Iris pigment epithelial cell (primary cell): ENCODE measurements at places on chromosomes 7 and 10.

DNA sequence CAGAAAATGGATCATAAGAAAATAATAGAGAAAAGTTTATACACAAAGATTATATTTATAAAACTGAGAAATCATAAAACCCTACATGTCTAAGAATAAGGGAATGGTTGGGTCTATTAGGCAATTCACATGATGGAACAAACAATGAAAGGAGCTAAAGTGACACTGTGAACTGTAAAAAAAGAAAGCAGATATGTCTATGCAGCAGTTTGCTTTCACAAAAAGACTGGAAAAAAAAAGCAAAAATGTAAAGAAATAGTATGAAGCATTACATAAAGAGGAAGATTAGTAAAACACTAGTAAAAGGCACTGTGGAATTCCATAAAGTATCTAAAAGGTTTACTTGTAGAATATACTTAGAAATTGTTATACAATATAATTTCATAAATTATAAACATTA, 95.9 kb downstream of the HBP1 start:
- no peak for DNase-seq

GRCh38 chr10:61408105-61408504, 45.1 kb downstream of the TMEM26 start:
- no peak for DNase-seq

DNA sequence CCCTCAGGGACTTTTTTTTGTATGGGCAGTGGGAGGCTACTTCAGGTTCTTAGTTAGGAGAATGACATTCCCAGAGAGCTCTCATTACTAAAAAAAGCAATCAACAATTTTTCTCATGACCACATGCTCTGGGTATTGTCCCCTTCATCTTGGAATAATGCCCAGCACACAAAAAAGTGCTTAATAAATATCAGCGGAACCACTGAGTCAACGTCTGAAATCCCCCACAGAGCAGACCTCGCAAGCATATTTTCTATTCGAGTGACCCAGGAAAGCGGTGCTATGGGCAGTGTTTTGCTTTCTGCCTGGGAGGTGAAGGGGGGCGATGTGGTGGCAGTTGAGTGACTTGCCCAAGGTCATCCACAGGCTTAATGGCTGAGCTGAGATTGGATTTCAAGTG, 493.4 kb upstream of the ZMIZ1 start:
- no peak for DNase-seq

DNA sequence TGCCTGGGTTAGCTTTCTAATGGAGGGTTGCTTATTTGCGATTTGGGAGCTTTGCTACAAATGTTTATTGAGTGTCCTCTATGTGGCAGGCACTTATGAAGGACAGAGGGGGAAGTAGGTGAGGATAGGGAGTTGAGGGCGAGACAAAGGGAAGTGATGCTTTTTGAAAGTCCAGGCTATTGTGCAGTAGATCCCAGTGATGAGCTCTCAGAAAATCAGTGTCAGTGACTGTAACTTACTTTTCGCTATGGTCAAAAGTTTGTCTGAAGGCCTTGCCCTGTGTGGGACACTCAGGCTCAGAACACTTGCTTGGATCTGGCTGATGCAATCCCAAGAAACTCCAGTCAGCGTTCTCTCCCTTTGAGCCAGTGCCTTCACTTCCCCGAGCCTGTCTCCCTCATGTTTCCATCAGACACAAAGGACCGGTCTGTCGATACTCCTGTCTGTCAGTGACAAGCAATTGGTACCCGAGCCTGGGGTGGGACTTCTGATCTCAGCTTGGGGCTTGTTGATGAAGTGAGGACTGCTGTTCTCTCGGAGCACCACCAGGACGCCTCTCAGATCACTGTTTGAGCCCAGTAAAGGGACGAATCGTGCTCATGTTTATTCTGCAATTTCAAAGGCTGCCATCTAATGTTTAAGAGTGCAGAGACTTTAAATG, 63.1 kb upstream of the SORCS3 start:
- DNase-seq, result no peak

DNA sequence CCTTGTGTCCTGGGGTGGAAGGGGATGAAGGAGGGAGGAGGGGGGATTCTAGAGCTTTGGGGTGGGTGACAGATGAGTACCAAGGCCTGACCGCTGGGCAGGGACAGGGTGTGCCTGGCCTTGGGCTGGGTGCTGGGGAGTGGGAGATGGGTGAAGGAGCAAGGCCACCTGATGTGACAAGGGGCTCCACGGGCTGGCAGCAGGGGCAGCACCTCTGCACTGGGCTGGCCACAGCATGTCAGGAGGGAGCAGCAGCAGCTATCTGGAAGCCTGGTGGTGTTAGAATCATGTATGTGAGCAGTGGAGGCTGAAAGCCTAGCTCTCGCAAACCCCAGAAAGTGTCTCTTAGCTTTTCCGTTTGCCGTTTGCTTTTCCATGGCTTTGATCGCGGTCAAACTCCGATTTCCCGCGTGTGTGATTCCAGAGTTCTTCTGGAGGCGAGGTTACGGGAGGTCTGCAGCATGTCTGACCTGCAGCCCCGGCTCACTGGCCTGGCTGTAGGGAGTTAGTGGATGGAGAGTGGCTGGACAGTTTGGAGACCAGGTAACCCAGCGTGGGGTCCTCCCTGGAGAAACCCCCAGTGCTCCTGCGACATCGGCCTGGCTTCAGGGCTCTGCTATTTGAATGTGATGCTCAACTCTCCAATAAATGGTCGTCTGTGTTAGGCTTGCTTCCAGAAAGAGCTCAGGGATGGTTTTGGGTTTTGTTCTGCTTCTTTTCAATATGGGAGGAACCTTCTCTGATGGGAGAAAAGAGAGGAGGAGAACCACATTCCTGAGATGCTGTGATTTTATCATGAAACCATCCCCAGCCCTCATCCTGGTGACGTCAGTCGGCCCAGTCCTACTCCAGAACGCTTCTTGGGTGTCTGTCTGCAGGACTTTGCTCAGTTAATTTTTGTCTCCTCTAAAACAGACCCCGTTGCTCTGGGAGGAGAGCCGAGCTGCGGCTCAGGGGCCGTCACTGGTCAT, 105.5 kb downstream of the CUX1 start:
- DNase-seq, result no peak

DNA sequence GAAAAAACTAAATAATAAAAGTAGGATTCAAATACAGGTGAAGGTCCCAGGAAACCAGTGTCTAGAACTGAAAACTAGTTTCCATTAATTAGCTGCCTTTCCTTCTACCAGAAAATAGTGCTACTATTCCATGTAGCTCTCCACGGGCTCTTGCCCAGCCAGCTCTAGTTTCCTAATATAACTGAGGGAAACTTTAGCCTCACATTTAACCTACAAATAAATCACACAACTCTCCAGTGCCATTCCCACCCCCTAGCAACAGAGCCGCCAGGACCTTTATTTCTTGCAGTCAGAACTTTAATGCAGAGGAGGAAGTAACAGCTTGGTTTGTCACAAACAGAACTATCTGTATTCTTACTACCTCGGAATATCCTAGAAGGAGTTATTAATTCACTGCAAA, 10.3 kb downstream of the TOMM7 start:
- no peak for DNase-seq

DNA sequence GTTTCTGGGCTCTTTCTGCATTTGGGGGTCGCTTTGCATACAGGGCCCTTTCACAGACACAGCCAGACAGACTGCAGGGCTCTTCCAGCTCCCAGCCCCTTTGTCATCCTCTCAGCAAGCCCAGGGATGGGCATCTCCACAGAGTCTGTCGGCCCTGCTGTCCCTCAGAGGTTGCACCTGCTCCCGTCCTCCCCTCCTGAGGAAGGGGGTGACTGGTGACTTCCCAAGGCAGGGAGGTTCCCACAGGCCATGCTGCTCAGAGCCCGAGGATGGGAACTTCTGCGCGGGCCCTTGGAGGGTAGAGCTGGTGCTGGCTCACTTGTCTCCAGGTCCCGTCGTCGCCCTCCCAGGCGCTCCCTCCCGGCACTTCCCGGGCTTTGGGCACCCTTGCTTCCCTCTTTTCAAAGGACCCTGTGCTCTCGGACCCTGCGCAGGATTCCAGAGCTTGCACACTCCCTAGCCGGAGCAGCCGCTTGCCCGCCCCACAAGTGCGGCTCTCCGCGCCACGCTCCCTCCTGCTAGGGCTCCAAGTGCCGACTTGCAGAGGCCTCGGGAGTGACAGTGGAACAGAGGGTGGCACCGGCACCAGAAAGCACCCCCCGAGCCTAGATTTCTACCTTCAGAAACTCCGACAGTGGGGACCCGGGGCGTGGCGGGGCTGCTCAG, 152.5 kb downstream of the PRKAG2 start:
- DNase-seq, result no peak

GRCh38 chr10:24843256-24843655, 109.2 kb downstream of the PRTFDC1 start:
- peak; percentile 33 for DNase-seq

DNA sequence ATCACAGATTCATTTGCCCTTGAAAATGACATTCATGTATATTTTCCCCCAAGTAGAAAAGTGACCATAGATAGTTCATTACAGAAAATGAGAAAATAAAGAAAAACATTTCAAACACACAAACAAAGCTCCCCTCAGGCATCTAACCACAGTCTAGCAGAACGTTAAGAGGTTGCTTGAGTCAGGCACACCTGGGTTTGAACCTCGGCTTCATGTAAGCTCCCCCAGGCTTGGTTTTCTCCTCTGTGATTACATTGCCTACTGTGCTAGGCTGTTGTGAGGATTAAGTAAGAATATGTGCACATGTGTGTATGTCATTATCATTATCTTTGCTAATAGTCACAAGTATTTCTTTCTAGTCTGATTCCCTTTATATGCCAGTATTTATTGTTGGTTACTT, 9.1 kb downstream of the DNTT start:
- DNase-seq, result no peak
